Germinal center (tissue), 1 donor: ENCODE measurements at places on chromosomes 4 and X.

- DNase-seq, result no peak
Observed at GRCh38 chr4:165813606-165814005, 59.4 kb upstream of the TLL1 start.

DNA sequence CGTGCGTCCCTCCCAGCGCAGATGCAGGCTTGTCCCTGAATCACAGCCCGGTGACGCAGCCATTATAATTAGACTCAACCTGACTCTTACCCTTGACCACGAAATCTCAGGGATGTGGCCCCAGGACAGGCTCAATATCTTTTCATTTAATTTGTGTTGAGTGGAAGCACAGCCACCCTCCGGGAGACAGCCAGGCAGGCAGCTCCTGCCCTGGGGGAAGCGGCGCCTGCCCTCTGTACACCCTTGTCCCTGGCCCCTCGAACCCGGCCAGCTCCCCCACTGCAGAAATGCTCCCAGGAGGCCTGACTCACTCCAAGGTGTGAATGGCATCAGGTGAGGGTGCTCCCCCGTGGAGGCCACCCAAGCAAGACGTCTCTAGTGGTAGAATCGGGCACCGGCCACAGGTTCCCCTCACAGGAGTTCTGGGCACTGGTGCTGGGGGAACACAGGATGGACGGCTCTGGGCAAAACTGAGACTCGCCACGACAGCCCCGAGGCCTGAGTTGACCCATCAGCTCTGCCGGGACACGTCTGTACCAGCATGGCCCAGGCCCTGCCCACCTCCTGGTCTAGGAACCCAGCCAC, 2.7 kb downstream of the CPLX1 start:
- no peak for DNase-seq

DNA sequence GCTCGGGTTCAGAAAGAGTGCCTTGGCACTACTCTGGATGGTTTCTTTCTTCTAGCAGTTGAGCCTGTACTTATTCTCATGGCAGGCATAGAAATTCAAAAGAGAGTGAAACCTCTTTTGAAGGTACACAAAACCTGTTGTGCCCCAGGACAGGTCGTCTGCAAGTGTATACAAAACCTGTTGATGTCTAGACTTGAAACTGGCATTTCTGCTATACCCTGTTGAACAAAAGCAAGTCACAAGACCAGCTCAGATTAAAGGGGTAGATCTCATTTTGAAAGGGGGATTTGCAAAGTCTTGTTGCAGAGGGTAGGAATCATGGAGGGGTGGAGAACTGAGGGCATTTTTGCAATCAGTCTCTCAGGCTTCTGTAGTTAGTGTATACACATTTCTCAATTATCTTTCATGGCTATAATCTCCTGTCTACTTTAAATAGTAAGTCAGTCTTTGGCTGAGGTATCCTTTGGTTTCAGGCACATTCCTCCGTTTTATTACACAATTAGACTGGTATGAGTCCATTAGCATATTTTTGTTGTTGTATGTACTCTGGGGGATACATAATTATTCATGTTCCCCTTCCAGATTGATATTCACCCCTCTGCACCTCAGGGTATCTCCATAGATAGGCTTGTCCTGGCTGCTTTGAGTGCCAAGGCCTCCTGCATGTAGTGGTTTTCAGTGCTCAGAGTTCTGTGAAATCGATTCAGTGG, 251.4 kb downstream of the DTHD1 start:
- no peak for DNase-seq

- DNase-seq, result no peak
Observed at GRCh38 chr4:8577972-8578371, 2.2 kb upstream of the GPR78 start.

DNA sequence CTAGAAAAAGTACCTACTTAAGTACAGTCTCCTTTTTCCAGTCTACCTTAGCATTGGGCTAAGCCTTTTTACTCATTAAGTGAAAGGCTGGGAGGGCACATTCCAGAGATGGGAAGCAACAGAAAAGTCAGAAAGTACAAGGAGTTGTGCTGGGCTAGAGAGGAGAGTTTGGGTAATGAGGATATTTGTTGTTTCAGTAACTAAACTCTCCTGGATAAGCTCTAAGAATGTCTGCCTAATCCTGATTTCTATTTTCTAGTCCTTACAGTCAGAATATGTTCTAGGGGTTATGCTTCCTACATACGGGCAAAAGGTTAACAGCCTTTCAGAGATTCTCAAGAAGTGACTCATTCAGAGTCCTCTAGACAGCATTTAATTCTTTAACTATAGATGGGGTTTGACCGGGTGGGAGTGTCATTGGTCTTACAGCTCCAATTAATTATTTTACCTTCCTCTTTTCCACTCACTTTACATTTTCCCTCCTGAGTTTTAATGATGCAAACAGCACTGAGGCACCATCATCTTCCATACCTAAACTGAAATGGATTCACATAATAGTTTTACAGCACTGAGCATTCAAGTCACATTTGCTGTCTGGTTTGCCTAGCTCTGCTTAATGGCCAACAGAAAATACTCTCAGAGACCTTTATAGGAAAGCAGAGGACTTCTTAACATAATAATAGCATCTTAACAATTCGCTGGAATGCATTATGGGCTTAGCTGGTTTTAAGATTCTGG, 42.9 kb downstream of the USP26 start:
- DNase-seq, result no peak

DNA sequence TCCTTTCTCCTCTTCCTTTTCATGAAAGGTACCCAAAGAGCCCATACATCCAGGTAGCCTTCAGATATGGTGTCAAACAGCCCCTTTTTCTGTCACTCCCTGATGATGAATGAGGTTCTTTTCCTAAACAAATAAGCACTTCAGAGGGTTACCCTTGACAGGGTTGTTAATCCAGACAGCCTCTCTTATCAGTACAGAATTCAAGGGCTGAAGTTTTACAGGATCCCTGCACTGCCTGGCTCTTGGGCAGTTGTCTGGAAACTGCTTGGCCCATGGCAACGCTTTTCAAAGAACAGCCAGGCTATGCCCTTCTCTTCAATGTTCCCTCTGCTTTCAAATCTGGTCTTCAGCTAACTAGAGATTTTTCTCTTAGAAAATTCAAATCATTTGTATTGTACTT, 352.6 kb upstream of the FAM241A start:
- no peak for DNase-seq

DNA sequence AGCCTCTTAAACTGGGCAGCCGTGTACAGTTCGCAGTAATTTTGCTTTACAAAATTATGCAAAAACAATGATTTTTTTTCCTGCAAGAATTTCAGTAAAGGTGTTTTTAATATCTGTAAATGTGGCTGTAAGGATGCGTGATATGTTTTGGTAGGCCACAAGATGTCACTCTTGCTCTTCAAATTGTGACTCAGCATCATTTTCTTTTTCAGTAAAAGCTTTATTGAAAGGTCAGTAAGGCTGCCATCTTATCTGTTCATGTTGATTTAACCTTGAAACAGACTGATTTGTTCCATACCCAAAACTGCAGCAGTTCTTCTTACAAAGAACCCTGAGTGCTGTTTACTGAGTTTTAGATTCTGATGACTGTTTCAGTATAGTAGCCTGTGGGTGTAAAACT, 39.9 kb downstream of the TXLNG start:
- no peak for DNase-seq

DNA sequence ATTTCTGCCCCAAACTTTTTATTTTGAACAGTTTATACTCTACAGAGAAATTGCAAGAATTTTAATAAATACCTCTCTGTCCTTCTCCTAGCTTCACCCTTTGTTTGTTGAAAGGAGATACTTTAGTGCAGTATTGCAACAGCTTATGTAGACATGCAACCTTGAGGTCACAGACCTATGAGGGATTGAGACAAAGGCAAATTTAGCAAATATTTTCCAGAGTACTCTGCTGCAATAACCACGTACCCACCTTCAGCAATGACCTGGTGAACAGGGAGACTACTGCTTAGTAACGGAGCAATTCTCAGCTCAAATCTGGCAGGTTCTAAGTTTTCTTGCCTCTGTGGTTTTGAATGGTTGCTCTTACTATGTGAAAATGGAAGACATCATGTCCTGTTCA, 13.2 kb downstream of the FGA start:
- DNase-seq, result no peak

DNA sequence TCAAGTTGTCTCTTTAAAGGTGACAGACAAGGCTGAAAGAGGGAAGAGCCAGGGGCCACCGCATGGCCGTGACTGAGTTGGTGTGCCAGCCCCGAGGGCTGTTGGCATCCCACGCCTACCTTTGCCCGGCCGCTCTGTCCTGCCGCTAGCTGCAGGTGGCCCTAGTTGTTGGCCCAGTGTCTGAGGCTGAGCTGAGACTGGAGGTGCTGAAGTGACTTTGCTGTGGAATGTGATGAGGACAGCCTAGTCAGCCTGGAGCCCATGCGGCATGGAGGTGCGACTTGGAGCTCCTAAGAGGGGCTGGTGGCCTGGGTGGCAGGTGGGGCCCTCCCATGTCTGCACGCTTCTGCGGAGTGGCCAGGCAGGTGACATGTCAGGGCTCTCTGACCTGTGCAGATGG, 6.6 kb downstream of the TADA2B start:
- no peak for DNase-seq

DNA sequence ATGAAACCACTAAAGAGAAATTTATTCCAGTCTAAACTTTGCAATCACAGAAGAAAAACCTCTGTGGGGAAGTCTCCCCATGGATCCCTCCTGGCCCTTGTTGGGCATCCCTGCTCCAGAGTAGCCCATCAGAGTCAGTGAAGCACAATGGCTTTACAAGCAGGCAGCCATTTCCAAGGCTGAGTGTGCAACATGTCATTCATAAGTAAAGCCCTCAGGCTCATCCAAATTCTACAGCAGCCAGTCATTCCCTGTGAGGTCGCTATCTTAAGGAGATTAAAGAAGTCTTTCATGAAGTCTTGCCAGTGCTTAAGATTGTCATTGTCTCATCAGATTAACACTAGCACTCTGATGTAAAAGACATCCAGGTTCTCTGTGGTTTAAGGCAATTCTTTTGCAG, 17.0 kb upstream of the MAPK10 start:
- no peak for DNase-seq

- no peak for DNase-seq
Observed at GRCh38 chr4:76626686-76627465, 191.8 kb downstream of the SHROOM3 start.

DNA sequence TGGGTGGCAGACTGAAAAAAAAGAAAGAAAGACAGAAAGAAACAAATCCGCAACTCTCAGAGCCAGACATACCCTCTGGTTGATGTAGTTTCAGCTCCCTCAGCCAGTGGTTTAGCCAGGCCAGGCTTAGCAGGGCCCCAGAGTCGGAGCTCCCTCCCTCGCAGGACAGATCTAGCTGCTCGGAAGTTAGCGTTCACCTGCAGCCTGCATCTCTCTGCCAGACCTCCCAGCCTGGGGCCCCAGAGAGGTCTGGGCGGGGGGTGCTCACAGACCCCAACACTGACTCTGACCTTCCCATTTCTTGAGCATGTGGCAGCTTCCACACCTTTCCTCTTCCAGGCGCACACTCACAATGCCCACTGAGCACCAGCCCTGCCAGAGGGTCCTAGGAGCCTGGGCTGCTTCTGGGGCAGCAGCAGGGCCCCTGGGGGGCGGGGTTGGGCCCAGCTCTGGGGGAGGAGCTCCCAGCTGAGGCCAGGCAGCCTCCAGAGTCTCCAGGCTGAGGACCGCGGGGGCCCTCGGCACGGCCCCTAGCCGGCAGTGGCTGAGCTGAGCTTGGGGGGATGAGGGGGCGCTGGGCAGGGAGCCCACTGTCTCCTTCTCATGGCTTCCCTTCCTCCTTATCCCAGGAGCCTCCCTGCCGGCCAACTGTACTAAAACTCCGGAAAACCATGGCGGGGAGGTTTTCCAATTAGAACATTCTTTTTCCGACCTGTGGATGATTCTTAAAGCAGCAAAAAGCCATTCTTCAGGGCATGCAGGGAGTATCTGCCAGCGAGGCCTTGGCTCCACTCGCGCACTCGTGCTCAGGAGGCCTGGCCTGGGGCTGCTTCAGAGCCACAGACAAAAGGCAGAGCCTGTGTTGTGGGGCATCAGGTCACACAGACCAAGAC, 4.6 kb upstream of the ZNF185 start:
- DNase-seq, result no peak

GRCh38 chr4:159702200-159702599, 599.3 kb downstream of the RAPGEF2 start:
- DNase-seq, result no peak

- DNase-seq, result no peak
Observed at GRCh38 chr4:168960716-168961115, 49.3 kb downstream of the CBR4 start.

- DNase-seq, result no peak
Observed at GRCh38 chr4:17807446-17807845, 3.1 kb downstream of the DCAF16 start.

GRCh38 chrX:56279863-56280262, 47.7 kb downstream of the KLF8 start:
- DNase-seq, result no peak

DNA sequence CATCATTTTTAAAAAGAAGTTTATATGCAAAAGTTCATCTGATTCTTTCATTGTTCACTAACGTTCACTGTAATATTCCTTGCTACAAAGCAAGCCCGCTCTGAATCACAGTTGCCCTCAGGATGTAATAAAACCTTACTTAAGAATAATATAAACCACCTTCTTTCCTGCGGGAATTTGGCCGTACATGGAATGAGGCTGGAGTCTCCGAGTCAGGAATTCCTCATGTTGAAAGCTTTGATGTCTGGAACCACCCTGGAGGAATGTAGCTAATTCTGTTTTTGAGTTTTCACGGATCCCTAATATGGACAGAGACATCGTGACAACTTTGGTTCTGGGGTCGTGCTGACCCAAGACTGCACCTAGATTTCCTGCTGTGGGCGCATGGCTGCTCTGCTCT, 58.5 kb downstream of the CRLF2 start:
- DNase-seq, result no peak

DNA sequence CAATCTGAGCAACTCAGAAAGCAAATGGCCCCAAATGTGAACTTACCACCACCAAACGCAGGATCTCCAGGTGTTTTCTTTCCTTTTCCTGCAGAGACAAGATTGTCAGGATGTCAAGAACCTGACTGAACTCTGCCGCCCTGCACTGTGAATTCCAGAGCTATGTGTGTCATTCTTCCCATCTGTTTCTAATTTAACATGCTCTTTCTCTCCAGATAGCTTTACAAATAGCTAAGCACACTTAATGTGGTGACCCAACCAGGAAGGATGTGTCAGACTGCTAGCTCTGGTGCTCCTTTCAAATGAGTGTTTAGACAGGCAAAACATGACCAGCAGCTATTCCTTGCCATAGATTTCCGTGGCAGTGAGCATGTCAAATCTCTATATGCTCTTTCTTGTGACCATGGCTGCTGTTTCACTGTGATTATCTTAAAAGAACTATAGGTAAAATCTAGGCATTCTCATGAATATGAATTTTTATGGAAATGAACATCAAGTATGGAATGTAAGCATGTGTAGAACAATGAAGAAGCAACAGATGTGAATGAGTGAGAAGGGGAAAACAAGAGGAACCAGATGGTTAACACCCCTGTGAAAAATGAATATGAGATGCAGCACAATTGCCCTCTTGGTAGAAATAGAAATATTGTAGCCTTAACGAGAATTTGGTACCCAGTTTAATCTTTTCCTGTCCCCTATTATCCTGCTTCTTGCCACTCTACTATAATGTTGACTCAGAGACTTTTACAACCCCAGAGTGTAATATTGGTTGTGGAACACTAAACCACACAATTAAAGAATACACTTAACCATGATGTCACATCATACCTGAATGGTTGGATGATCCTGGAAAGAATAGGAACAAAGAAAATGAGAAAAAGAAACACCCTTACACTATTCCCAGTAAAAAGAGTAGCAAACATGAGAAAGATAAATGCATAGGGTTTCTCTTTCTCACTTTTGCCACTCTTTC, 247.8 kb upstream of the DKK2 start:
- DNase-seq, result no peak
